Pancreas (tissue), 10 donors: ENCODE measurements at places on chromosomes 7 and 10. TPM values are rescaled to one million over a fixed set of nuclear protein-coding genes. Genes with fewer than 3 reads are reported as not detected.
A peak's percentile ranks its signal among the peaks of the same experiment; 100 is the strongest.

DNA sequence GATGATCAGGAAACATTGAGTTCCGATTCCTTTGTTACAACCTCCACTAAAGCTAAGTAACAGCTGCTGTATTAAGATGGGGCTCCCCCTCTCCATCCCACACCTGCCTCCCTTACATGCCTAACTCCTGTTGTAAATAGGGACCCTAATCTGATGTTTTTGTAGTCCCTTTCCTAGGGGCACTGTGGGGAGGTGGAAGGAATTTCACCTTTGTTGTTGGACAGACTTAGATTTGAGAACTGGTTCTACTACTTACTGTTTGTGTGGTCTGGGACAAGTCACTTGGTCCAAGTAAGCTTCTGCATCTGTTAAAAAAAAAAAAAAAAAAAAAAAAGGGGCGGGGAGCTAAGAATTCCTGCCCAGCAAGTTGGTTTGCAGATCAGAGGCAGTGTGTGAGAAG is 42.6 kb downstream of the KIAA1217 start:
- DNase-seq: no peak

DNA sequence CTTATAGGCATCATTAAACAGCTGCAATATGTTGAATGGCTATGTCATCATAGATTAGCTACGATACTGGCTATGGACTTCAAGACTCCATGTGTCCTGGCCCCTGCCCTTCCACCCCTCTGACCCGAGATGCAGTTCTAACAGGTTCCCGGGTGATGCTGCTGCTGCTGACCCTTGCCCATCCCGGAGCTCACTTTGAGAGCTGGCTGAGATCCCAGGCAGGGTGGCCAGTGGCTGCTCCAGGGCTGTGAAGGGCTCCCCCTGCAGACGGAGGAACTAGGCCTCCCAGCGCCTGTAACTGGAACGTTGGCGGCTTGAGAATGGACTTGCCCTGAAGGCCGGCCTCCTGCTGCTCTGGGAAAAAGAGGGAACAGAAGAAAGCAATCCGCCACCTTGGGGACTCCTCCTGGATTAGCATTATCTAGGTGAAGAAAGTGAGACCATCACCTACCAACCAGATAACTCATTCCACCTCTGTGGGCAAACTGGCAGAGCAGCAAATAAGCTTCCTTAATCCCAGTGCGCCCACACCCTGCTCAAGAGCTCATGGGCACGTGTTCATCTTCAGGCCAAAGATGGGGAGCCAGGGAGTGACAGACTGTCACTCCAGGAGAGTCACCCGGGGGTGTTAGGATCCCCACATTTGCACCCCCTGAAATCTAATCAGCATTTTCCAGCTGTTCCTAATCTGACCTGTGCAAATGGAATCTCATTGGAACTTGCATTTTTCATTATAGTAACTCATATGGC is 56.8 kb downstream of the PARP12 start:
- DNase-seq: no peak

DNA sequence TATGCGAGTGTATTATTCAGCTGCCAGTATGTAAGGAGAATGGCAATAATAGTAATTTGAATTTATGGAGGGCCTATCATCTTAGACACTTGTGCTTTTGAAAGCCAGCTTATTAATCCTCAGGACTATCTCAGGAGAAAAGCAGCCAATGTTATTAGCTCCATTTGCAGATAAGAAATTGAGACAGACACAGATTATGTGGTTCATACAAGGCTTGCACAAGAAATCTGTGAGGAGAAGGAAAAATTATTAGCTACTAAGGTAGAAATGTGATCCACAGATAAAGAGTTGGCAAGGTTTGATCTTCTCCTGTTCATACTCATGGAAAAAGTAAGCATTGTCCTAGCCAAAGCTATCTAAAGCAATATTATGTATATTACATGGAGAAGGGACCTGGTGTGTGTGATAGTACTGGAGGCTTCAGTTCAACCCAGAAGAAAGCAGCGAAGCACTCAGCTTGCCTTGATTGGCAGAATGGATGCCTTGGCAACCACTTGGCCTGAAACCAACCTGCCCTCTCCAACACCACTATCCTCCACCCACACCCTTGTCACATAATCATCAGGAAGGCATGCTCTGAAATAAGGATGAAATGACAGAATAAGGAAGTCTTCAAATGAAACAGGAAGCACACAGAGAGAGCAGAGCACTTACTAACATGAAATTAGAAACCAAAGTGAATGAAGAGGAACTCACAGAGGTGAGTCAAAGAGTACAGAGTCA is 18.0 kb downstream of the MACC1 start:
- DNase-seq: peak; percentile 56

DPP6 gene
- 1.0 TPM for total RNA-seq

- no peak for DNase-seq
These were observed 37.5 kb downstream of the GDI2 start for GRCh38 chr10:5775685-5776084.

LLCFC1 gene
- not detected for total RNA-seq

PDK4 gene
- total RNA-seq: 57.4 TPM

- no peak for DNase-seq
These were observed 34.3 kb upstream of the NPVF start for GRCh38 chr7:25262586-25262985.

DNA sequence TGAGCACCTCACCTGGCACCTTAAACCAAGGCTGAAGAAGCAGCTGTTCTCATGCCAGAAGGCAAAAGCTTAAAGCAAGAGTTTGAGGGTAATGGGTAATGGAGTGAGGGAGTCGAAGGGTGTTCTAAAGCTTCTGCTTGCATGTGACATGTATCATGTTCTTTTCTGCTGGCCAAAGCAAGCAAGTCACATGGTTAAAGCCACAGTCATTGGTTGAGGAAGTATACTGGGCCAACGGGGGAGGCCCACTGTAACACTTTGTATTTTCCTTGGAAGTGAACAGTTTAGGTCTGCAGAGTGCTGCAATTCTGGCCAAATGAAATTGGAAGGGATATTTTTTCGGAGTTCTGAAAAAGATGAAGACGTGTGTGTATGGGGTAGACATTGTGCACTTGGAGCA is 75.7 kb downstream of the REEP3 start:
- DNase-seq: no peak

TMEM236 gene
- 0.84 TPM for total RNA-seq
